ENCODE measurements at places on chromosomes 5 and 9.

DNA sequence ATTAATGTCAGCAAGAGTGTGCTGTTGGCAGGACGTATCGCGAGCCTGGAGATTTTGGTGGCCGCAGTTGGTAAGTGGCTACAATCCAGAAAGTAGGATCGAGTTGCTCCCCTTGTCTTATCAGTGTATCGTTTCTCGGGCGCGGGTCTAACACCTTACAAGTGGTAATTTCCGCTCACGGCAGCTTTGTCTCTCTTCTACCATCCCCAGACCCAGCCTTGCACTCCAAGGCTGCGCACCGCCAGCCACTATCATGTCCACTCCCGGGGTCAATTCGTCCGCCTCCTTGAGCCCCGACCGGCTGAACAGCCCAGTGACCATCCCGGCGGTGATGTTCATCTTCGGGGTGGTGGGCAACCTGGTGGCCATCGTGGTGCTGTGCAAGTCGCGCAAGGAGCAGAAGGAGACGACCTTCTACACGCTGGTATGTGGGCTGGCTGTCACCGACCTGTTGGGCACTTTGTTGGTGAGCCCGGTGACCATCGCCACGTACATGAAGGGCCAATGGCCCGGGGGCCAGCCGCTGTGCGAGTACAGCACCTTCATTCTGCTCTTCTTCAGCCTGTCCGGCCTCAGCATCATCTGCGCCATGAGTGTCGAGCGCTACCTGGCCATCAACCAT is 1.1 kb downstream of the PTGER4 start:
- DNase-seq: peak; percentile 22

GRCh38 chr9:37426846-37427245 is 4.3 kb downstream of the GRHPR start:
- DNase-seq: no peak

GRCh38 chr5:68339921-68340321 is 124.4 kb downstream of the PIK3R1 start:
- no peak for DNase-seq

DNA sequence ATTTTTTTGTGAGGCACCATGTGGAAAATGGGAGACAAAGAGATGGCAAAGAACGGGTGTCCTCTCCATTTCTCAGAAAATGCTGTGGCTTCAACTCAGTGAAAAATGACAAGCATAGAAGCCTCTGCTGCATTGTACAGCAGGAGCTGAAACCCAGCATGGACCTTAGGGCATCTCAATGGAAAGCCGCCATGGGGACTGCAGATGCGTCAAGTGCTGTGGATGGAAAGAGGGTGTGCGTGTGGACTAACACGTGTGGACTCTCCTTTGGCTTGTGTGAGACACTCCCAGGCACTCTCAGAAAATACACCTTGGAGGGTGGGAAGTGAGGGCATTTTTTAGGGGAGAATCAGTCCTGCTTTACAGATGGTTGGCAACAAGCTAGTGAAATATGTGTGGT is 2.2 kb upstream of the GLRX start:
- DNase-seq: no peak

DNA sequence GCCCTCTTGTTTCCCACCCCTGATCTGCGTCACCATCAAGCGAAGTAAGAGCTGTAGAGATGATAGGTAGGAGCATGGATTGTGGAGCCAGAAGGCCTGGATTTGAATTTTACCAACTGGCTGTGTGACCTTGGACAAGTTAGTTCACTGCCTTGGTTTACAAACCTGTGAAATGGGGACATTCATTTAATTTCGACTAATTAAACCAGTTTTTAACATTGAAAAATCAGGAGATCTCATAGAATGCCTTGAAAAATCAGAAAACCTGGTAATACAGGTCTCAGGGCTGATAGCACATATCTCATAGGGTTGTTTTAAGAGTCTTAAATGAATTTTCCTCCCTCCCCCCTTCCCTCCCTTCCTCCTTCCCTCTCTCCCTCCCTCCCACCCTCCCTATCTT is 38.8 kb downstream of the STC2 start:
- no peak for DNase-seq

- no peak for DNase-seq
These were observed 86.1 kb downstream of the SV2C start for GRCh38 chr5:76169146-76169905.

GRCh38 chr5:40494631-40495236 is 185.0 kb upstream of the PTGER4 start:
- DNase-seq: no peak

DNA sequence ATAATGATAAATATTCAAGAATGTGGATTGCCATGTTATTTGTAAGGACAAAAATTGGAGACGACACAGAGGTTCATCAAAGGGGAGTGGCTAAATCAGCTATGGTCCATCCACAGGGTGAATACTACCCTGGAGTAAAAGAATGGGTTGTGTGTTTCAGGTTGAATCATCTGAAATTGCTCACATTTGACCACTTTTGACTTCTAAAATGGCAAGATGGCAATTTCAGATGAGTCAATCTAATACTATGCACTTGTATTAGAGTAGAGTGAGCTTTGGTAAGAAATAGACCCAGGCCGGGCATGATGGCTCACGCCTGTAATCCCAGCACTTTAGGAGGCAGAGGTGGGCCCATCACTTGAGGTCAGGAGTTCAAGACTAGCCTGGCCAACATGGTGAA is 131.8 kb downstream of the GAPVD1 start:
- no peak for DNase-seq

GRCh38 chr9:69193685-69194032 is 19.6 kb downstream of the TJP2 start:
- DNase-seq: no peak

DNA sequence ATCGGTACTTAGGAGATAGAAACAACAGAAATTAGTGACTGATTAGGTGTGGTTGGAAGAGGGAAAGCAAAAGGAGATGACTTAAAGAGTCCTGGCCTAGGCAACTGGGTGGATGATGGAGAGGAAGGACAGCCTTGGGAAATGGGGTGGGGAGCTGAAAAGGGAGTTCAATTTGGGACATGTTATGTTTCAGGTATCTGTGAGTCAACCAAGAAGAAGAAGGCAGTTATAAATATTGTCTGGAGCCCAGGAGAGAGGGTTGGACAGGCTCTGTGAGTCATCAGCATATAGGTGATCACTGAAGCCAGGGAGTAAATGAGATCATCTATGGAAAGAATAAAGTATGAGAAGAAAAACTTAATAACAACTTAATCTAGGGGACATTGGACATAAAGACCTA is 357.7 kb downstream of the NPR3 start:
- no peak for DNase-seq

All from stimulated activated CD4-positive, alpha-beta T cell treated with anti-CD3 and anti-CD28 coated beads, Interleukin-12 subunit alpha, Interleukin-12 subunit beta, amount 100 ng/mL, for 48 hours (primary cell).